ENCODE measurements at places on chromosomes 4 and X.

GRCh38 chrX:5823903-5824302 lies 404.8 kb downstream of the NLGN4X start:
- no peak for DNase-seq

DNA sequence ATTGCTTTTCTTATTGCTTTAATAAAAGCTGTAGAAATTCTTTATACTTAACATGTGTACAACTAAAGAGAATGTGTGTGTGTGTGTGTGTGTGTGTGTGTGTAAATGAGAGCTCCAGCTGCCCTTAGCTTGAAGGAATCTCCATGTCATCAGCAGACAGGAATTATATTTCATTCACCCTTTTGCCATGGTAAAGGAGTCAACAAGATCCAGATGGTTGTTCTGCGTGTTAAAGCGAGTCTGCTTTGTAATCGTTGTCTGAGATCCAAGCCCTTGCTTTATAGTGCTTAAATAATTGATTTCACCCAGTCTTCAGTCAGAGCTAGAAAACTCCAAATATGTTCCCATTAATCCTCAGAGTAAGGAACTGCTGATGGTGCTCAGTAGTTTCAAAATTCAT lies 285.5 kb downstream of the PDGFC start:
- DNase-seq, result peak; percentile 84

DNA sequence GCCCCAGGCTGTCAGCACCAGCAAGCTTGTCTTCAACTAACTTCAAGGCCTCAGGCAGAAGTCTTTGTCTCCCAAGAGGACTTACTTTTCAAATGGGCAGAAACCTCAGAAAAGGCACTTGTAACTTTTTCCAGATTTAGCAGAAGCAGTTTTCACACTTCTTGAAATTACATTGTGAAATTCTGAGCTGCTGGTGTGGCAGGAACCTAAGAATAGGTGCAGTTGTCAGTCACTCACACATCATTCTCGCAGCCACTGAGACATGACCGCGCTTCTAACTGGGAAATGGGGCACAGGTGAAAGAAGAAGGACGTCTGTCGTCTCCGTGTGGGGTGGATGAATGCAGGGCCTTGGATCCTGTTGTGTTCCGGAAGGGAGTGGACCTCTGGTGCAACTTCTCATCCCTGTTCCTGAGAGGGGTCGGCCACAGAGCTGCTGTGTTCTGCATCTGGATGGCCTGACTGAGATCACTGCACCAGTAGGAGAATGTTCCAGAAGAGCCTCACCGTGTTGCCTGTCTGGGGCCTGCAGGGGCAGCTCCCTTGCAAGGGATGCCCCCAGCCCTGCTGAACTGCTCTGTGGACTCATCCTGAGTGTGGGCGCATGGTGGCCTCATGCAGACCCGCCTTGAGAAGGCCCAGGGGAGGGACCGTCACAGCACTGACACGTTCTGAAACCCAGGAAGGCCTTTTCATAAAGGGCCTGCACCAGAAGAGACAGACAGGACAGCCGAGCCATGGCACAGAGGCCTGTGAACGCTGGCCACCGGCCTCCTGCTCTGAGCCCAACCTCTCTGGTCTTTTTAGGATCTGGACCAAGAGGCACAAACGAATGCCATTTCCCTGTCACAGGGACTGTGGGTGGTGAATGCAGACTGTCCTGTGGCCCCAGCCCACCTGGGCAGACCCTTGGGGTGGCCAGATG lies 18.7 kb downstream of the NAT8L start:
- DNase-seq, result no peak

GRCh38 chrX:103488794-103489193 lies 30.5 kb downstream of the RAB40A start:
- no peak for DNase-seq

- no peak for DNase-seq
Measured at GRCh38 chrX:129786210-129786651, 6.5 kb downstream of the SASH3 start.

GRCh38 chrX:15468036-15468435 lies 25.1 kb downstream of the PIR start:
- DNase-seq, result peak; percentile 43

DNA sequence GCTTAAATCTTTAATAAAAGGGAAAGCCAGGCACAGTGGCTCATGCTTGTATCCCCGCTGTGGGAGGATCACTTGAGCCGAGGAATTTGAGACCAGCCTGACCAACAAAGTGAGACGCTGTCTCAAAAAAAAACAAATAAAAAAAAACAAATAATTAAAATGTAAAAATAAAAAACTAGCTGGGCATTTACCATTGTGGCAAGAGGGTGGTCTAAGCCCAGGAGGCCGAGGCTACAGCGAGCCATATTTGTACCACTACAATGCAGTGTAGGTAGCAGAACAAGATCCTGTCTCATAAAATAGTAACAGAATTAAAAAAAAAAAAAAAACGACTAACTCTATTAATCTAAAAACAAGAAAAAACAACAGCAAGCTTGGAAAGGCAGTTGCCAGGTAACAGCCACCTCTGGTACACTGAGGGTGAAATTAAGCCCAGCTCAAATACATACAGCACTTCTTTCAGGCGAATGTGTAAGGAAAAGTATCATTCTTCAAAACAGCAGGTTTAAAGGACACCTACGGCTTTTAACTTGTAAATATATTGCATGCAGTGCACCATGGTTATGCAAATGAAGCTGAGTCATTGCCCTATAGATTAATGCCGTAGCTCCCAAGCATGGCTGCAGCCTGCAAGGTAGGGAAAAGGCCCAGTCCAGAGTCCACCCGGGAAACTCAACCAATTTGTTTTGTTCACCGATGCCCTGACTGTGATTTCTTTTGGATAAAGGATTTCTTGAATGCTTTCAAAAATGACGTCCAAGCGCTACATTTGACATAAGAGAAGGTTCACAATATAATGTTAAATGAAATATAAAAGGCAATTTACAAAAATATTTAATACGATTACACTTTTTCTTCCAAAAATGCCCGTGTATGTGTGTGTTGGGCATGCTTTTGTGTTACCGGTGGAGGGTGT lies 14.5 kb upstream of the TXLNG start:
- DNase-seq, result peak; percentile 49

DNA sequence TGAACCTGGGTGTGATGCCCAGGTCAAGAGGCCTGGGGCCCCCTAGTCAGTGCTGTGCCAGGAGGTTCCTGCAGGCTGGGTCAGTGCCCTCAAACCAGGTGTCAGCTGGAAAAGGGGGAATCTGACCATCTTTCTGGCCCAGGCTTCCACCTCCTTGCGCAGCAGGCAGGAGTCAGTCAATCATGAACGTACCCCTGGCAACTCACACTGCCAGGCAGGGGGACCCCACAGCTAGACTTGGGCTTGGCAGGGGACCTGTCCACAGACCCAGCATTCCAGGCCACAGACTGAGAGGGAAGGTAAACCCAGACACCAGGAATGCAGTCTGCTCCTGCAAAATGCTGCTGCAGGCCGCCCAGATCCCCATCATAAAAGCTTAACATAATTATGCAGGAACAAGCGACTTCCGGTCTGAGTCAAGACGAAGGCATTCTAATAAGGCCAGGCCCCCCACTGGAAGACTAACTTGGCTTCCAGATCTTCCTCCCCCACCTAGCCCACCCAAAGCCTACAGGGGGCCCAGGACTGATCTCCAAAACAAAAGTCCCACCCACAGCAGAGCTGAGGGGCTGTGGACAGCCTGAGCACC lies 156.3 kb downstream of the BCOR start:
- DNase-seq, result peak; percentile 75

DNA sequence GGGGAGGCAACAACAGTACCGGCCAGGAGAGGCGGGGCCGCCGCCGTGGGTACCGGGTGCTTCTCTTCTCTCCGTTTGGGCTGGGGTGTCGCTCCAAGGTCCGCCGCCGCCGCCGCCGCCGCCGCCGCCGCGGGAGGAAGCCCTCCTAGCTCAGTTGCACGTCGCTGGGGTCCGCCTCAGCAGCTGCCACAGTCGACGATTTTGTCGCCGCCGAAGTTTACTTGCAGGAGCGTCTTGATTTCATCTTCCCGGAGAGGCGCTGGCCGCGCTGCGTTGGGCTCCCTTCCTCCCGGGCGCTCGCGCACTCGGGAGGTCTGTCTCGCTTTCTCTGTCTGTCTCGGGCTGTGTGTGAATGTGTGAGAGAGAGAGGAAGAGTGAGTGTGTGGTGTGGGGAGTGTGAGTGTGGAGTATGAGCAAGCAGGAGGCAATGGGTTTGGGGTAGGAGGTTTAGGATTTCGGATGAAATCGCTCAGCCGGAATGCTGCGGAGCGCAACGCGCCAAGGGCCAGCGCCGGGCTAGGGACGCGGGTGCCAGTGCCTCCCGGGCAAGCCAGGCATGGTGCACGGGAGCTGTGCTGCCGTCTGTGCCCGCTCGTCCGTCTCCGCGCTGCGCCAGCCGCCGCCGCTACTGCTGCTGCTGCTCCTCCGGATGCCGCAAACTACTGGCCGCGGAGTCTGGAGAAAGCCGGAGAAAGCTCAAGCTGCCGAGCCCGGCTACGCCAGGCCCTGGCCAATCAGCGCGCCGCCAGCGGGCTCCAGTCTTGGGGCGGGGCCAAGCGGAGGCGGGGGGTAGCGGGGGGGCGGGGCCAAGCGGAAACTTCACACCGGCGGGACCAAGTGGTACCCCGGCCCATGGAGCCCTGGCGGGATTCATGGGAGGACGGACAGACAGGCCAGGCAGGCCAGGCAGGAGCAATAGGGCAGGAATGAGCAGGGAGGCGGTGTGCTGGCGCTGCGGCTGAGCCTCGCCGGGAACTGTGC lies at the start of gene PCDH19:
Gene PCDH19, minus strand, starts transcription at position 664 of the 981 bp plus-strand sequence. CDS start 1,676 bp downstream, outside the sequence.
- peak; percentile 73 for DNase-seq

Data from fibroblast of skin of back (primary cell).